ENCODE measurements at places on chromosomes 11 and 22.

DNA sequence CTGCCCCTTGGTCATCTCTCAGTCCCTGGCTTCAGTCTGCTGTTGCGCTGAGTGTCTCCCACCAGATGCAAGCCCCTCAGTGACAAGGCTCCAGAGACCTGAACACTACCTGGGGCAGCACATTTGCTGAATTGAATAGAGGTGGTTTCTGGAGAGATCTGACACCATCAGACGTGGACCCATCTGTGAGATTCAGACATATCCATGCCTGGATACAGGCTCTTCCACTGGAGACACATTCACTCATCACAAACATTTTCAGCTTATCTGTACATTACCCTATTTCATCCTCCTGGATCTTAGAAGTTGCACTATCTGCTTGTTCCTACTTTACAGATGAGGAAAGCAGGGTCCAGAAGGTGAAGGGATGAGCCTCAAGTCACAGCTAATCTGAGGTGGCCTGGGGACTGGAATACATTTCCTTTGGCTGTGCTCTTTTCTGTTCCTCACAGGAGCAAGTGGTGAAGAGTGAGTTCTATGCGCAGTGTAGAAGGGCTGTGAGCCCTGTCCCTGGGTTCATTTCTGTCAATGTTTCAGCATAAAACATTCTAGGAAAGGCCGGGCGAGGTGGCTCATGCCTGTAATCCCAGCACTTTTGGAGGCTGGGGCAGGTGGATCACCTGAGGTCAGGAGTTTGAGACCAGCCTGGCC lies 19.0 kb downstream of the ATG16L2 start:
- no peak for DNase-seq

DNA sequence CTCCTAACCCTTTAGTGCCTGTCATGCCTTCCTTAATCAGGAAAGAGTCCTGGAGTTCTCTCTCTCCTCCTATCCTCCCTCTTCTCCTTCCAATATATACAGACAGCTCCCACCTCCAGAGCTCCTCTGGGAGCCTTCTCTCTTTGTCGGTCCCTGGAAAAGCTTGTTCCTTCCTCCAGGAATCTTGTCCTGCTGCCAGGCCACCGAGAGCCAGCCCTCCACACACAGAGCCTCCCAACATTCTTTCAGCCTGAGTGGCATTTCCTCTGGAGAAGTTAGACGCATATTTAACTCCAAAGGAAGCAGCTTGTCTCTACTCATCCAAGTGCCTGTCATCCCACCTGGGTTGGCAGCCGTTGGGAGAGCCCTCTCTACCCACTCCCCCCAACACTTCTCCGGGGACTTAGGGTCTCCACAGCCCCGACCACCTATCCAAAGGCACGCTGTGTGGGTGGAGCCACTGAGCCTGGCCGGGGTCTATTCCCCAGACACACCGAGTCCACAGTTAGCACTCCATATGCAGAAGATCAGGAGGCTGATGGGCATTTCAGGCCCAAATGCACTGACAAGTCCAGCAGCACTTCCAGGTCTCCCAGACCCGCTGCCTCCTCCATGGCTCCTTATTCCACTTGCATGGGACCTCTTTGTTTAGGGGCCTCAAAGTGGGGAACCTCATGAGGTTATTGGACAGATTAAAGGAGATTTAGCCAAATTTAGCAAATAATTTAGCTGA lies 31.1 kb downstream of the DKK3 start:
- DNase-seq, result no peak

- DNase-seq, result no peak
These were observed 73.6 kb upstream of the MYO18B start for GRCh38 chr22:25668437-25668836.

- no peak for DNase-seq
These were observed 326.1 kb upstream of the ANO5 start for GRCh38 chr11:21866781-21867180.

DNA sequence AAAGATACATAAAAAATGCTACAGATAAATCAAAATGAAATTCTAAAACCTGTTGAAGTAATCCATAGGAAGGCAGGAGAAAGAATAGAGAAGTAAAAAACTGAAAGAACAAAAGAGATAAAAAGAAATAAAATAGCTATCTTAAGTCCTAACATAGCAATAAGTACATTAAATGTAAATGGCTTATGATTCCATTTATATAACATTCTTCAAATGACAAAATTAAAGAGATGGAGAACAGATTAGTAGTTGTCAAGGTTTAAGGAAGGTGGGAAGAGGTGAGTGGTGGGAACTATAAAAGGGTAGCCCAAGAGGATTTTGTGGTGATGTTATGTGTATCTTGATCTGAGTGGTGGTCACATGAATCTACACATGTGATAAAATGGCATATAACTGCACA lies 254.8 kb downstream of the FAM76B start:
- no peak for DNase-seq

Data from hypothalamus (tissue), 51 donors.